ENCODE measurements at places on chromosomes 1 and 21.

- DNase-seq = no peak
Measured at GRCh38 chr21:37462087-37462861, 95.7 kb downstream of the DYRK1A start.

DNA sequence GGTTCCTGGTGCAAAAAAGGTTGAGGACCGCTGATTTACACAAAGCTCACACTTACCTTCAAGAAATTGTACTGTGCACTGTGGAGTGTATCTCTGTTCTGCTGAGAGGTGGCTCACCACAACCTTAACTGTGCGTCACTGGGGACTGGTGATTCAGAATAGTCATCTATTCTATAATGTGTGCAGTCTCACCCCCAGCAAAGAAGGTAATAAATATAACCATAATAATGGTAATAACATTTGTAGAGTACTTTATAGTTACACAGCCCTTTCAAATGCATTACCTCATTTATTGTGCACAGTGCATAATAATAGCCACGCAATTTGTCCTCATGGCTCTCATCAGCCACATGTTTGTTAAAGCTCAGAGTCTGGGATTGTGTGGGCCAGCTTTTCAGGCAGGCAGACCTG, 59.4 kb upstream of the DUSP10 start:
- no peak for DNase-seq

- no peak for DNase-seq
Measured at GRCh38 chr1:193103759-193104501, 1.3 kb downstream of the GLRX2 start.

GRCh38 chr1:82220754-82221153, 420.0 kb downstream of the ADGRL2 start:
- no peak for DNase-seq

DNA sequence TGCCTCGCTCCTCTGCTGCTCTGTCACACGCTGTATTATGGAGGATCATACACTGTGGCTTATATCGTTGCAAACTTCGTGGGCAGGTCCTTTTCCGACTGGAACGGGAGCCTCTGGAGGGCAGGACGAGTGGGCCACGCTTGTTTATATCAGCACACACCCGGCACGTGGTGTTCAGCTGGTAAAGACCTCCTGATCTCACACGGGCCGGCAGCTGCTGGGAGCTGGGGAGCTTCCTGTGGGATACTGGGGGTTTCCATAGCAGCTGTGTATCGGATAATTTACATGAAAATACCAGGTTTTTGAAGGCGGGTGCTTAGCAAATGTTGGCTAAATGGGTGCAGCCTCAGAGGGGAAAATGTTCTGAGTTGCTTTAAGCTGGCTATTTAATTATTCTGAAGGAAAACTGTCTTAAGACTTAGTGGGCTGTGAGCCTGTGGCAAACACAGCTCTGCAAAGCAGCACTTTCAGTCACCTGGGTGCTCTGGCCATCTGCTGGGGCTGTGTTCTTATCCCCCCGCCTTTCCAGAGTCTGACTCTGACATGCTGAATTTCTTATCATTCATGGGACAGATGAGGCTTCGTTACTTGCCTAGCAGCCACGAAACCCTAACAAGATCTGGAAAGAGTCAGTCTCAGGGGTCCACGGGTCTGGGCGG, 103.6 kb upstream of the GCLM start:
- DNase-seq = no peak

- no peak for DNase-seq
Measured at GRCh38 chr1:158122833-158123388, 57.8 kb upstream of the CD1D start.

DNA sequence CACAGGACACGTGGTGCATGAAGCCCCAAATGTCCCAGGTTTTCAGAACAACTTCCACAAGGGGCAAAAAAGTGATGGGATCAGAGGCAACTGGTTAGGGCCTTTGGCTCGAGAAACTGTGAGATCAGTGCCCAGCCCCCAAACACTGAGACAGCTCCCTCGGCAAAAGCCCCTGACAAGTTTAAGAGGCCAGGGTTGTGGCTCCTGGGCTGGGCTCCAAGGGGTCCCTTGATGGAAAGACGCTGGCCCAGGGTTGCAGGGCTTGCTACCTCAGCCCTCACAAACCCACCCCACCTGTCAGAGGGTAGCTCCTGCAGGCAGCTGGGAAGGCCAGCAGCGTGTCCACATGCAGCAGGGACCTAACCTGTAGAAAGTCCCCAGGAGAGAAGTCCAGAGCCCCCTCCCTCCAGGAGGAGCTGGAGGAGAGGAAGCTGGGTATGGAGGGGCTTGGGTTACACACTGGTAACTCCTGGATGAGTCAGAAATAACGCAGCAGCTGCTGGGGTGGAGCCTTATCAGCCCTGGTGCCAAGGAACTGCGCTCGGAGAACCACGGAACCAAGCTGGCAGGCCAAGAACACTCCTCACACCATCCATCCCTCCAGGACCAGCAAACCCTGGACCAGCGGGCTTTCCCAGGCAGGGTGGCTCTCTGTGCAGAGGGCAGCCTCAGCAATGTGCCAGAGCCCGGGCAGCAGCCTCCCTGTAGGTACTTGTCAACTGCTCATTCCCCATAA, 37.5 kb downstream of the CTNNBIP1 start:
- no peak for DNase-seq

GRCh38 chr1:158016651-158017335, 23.3 kb downstream of the KIRREL1 start:
- DNase-seq = no peak

- DNase-seq = no peak
Measured at GRCh38 chr1:166391279-166392066, 224.7 kb upstream of the FAM78B start.

DNA sequence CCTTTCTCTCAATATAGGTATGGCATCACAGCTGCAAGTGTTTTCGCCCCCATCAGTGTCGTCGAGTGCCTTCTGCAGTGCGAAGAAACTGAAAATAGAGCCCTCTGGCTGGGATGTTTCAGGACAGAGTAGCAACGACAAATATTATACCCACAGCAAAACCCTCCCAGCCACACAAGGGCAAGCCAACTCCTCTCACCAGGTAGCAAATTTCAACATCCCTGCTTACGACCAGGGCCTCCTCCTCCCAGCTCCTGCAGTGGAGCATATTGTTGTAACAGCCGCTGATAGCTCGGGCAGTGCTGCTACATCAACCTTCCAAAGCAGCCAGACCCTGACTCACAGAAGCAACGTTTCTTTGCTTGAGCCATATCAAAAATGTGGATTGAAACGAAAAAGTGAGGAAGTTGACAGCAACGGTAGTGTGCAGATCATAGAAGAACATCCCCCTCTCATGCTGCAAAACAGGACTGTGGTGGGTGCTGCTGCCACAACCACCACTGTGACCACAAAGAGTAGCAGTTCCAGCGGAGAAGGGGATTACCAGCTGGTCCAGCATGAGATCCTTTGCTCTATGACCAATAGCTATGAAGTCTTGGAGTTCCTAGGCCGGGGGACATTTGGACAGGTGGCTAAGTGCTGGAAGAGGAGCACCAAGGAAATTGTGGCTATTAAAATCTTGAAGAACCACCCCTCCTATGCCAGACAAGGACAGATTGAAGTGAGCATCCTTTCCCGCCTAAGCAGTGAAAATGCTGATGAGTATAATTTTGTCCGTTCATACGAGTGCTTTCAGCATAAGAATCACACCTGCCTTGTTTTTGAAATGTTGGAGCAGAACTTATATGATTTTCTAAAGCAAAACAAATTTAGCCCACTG, 11.5 kb downstream of the HIPK1 start:
- no peak for DNase-seq

DNA sequence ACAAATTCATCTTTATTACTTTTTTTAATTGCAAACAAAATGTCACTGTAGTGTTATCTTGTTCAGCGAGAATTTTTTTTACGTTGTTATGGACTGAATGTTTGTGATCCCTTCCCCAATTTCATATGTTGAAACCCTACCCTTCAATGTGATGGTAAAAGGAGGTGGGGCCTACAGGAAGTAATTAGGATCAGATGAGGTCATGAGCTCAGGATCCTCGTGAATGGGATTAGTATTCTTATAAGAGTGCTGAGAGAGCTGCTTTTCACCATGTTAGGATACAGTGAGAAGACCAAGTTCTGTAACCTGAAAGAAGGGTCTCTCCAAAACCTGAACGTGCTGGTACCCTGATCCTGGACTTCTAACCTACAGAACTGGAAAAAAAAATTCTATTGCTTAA, 646.0 kb upstream of the TMPRSS15 start:
- DNase-seq = no peak

DNA sequence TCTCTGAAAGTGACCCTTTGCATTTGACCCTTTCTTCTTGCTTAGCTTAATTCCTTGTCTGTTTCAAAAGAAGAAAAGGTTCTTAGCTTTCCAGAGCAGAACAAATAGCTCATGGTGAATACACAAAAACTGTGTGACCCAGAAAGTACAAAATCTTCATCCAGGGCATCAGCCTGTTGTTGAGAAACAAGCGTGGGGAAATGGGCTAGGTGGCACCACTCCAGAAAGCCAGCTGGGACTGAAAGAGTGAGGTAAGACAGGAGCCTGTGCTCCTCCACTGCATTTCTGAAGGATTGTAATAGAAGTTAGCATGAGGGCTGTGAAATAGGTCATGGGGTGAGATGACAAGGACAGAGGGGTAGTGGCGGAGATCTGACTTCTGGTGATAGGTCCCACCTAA, 45.8 kb downstream of the CYP2J2 start:
- no peak for DNase-seq

- DNase-seq = no peak
Measured at GRCh38 chr1:14787604-14788003, 189.1 kb downstream of the KAZN start.

- no peak for DNase-seq
Measured at GRCh38 chr21:40936771-40937261, 89.9 kb upstream of the DSCAM start.

DNA sequence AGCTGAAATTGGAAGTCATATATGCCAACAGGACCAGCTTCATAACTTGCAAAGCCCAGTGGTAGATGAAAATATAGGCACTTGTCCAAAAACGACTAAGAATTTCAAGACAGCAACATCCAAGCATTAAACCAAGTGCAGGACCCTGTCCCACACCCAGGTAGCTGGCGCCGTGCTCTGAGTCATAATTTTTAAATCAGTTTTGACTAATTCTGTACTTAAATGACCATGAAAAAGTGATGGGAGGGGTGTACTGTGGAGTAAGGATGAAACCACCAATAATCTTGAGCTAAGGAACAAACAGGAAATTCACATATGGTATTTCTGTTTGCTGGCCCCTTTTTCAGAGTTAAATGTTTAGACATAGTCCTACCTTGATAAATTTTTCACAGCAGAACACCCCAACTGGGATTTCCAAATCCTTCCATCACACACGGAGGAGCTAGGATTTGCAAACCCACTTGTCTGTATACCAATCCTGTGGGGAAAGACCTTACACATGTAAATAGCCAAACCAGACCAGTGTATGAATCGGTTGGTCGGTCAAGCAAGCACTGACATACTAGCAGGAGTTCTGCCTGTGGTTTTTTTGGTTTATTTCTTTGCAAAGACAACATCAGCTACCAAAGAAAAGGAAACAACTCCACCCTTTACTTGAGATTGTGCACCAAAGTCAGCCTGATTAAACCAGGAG, 235.7 kb upstream of the RAB4A start:
- DNase-seq = no peak

DNA sequence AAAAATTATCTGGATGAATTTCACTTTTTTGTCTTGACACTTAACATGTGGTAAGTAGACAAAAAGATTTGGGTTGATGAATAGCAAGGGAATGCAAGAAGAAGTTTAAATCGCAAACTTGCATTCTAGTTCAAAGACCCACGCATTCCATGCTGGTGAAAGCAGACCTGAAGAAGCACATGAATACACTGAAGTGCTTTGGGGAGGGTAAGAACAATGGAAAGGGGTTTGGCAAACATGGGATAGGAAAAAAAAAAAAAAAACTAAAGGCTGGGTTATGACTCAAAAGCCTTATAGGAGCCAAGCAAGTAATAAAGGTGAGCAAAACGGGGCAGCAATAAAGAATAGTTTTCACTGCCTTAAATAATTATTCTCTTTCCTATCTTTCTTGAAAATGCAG, 450.2 kb downstream of the LMO4 start:
- DNase-seq = no peak

DNA sequence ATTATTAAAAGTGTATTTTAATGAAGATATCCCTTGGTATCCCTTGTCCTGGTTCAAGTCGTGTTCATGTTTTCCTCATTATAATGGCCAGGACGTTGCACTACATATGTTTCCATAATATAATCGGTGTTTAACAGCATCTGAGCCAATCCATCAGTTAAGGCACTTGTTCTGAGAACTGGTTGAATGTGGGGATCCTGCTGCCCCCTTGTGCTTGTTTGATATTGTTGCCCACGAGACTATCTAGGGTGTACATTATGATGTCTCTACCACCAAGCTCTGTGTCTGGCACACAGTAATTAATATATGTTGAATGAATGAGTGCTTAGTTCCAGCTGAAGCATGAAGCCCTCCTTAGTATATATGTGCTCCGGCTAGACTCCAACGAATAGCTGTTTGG, 193.0 kb downstream of the CACNA1E start:
- no peak for DNase-seq

DNA sequence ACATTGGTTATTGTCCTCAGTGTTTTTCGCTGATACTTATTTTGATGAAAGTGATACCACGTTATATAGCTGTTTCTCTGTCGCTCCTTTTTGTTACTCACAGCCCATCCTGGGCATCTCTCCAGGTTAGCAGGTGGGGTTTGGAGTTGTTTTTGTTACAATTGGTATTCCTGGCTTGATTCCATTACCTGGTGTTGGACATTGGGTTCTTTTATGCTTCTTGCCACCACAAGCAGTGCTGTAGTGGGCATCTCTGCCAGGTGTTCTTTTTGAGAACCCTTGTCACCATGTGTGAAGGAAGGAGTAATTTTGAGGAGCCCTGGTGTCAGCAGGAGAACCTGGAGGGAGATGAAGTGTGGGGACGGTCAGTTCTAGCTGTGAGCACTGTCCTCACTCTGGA, 47.5 kb upstream of the PWP2 start:
- no peak for DNase-seq

DNA sequence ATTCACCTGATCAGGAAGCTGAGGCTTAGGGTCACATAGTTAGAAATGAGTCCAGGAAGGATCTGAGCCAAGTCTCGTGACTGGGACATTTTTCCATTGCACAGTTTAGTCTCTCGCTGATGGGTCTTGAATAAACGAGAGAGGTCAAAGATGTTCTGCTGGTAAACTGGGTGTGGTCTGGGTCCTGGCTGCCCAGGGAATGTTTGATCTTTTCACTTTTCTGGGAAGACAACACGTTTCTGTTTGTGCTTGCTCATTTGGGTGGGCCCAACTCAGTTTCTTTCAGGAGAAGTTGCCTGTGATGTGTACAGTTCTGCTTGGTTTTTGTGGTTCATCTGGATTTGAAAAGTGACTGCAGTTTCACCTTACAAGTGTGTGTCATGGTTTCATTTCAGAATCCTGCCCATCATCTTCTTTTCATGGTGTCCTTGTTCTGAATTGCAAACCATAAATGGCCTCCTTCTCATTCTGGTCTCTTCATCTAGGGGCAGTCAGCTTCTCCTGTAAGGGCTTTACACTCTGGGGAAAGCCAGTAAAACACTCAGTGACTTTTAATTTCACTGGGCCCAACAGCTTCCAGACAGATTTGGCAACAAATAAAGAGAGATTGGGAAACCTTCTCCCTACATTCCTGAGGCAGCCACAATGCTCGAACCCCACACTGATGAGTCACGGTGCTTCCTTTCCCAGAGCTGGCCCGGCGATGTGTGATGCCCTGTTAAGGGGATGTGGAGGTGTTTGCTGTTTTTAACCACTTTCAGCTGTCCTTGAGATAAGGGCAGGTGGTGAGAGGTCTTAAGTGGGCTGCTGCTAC, 7.2 kb upstream of the TACSTD2 start:
- no peak for DNase-seq

GRCh38 chr21:36229181-36229580, 72.6 kb downstream of the DOP1B start:
- DNase-seq = no peak

Data from activated CD8-positive, alpha-beta memory T cell treated with anti-CD3 and anti-CD28 coated beads for 4 hours (primary cell).